ENCODE measurements at places on chromosomes 4 and X.

- no peak for DNase-seq
Observed at GRCh38 chrX:12903646-12904045, 2.8 kb upstream of the TLR8 start.

GRCh38 chrX:36436361-36436760, 516.8 kb downstream of the CFAP47 start:
- DNase-seq, result no peak

GRCh38 chrX:149650162-149650561, 18.6 kb upstream of the TMEM185A start:
- DNase-seq, result no peak

DNA sequence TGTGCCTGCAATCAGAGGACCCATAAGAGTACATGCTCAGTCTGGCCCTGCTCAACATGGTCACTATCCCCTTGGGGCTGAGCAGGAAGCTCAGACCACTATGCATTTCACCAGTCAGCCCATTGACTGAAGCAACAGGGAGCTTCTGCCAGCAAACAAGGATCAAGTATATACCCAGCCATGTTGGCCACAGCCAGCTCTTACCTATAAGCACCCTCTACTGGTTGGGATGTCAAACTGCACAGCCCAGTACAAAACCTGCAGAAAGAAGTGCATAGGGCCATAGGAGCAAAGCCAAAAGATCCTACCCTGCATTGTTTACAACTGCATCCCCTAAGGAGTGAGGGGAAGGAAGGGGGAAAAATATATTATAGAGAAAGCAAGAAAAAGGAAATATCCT, 214.4 kb upstream of the CPEB2 start:
- DNase-seq, result no peak

- no peak for DNase-seq
Observed at GRCh38 chrX:88604433-88605221, 142.4 kb upstream of the CPXCR1 start.

Measured in stimulated activated CD4-positive, alpha-beta T cell treated with anti-CD3 and anti-CD28 coated beads, Interleukin-15, amount 100 ng/mL, for 48 hours (primary cell).